ENCODE measurements at places on chromosomes 1 and 21. TPM values are rescaled to one million over a fixed set of nuclear protein-coding genes. Genes with fewer than 3 reads are reported as not detected.

The TLR5 gene
- total RNA-seq: 0.88 TPM

The CTSS gene
- total RNA-seq: 5.3 TPM

The SWT1 gene
- total RNA-seq: 9.6 TPM

The S100A10 gene
- 485 TPM for total RNA-seq

The IGSF9 gene
- 8.2 TPM for total RNA-seq

The RGS8 gene
- not detected for total RNA-seq

The FAM72C gene
- total RNA-seq: 0.07 TPM

The KIFAP3 gene
- 20.0 TPM for total RNA-seq

The PLA2G4A gene
- total RNA-seq: 24.9 TPM

The SLFNL1 gene
- 0.52 TPM for total RNA-seq

The SYCP1 gene
- total RNA-seq: not detected

The AMPD1 gene
- not detected for total RNA-seq

The PSRC1 gene
- total RNA-seq: 14.3 TPM

The LCE1C gene
- not detected for total RNA-seq

The RNF186 gene
- 1.4 TPM for total RNA-seq

The HAPLN2 gene
- not detected for total RNA-seq

The RGSL1 gene
- not detected for total RNA-seq

The TENT5C gene
- total RNA-seq: 4.1 TPM

The PAQR7 gene
- 27.0 TPM for total RNA-seq

The LCE2A gene
- total RNA-seq: not detected

The CYP4X1 gene
- 1.7 TPM for total RNA-seq

The HCRTR1 gene
- 0.28 TPM for total RNA-seq

The RO60 gene
- 91.2 TPM for total RNA-seq

The LIN28A gene
- 0.43 TPM for total RNA-seq

The ALG6 gene
- 21.8 TPM for total RNA-seq

The DENND2C gene
- total RNA-seq: 5.6 TPM

The ASPM gene
- total RNA-seq: 7.6 TPM

The HIVEP3 gene
- total RNA-seq: 2.3 TPM

The RGS1 gene
- total RNA-seq: 9.8 TPM

The ELAPOR1 gene
- total RNA-seq: 2.5 TPM

The ALX3 gene
- 1.6 TPM for total RNA-seq

The AMY1C gene
- not detected for total RNA-seq

The PLEKHN1 gene
- total RNA-seq: 0.60 TPM

The APCS gene
- not detected for total RNA-seq

The A3GALT2 gene
- not detected for total RNA-seq

The AGMAT gene
- total RNA-seq: 49.9 TPM

The KIF21B gene
- 1.3 TPM for total RNA-seq

The SELL gene
- total RNA-seq: 0.96 TPM

The ERO1B gene
- 5.8 TPM for total RNA-seq

The CDC73 gene
- total RNA-seq: 34.4 TPM

The PLA2G2D gene
- total RNA-seq: not detected

The LCA5L gene
- 0.72 TPM for total RNA-seq

The NDUFS5 gene
- total RNA-seq: 449 TPM

The PCAT6 gene
- 0.60 TPM for total RNA-seq

The SH2D2A gene
- 0.60 TPM for total RNA-seq

The CD34 gene
- 0.90 TPM for total RNA-seq

The NR5A2 gene
- 49.6 TPM for total RNA-seq

The NOS1AP gene
- 1.1 TPM for total RNA-seq

The LCE2C gene
- total RNA-seq: not detected

The PLA2G2A gene
- total RNA-seq: 170 TPM

The CFAP107 gene
- total RNA-seq: not detected

The MYOM3 gene
- total RNA-seq: 2.4 TPM

The E2F2 gene
- total RNA-seq: 0.76 TPM

All from hepatocyte (in vitro differentiated cells).